ENCODE measurements at places on chromosomes 4 and X.

- DNase-seq: no peak
Observed at GRCh38 chrX:132833373-132833772, 125.1 kb downstream of the HS6ST2 start.

DNA sequence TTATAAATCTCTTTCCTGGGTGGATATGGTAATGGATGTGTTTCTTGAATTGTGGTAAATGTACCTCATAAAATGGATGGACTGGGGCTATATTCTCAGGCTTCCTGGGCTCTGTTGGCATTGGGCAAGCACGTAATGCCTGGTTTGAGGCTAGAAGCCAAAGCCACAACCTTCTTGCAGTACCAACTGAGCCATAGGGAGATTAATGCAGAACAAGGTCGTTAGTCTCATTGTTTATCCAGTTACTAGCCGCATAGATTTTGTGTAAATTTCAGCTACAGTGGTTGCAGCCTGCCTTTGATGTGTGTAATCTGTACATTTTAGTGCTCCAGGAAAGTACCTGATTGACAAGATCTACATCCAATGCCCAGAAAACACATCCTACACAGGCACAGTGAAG is 7.2 kb upstream of the LEF1 start:
- no peak for DNase-seq

- DNase-seq: no peak
Observed at GRCh38 chr4:120005076-120005475, 61.6 kb downstream of the MAD2L1 start.

DNA sequence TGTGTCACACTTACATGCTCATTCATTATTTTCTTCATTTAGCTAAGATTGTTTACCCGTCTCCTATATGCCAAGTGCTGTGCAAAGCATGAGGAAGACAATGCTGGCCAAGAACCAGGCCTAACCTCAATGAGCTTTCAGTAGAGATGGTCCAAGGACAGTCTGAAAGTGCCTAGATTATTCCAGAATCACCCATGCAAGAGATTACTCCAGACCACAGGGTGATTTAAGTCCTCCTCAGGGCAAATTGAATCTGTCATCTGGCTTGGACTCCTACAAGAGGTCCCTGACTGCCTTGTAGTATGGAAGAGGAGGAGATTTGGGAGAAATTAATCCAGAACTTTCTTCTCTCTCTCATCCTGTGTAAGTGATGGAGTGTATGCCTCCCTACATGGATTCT is 99.4 kb upstream of the NDP start:
- DNase-seq: no peak

GRCh38 chr4:165345666-165346417 is 18.4 kb downstream of the MSMO1 start:
- no peak for DNase-seq

- DNase-seq: no peak
Observed at GRCh38 chrX:133544778-133545177, 129.5 kb upstream of the GPC4 start.

DNA sequence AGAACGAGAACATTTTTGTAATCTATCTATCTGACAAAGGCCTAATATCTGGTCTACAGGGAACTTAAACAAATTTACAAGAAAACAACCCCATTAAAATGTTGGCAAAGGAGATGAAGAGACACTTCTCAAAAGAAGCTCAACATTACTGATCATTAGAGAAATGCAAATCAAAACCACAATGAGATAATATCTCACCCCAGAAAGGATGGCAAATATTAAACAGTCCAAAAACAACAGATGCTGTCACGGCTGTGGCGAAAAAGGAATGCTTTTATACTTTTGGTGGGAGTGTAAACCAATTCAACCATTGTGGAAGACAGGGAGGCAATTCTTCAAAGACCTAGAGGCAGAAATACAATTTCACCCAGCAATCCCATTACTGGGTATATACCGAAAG is 2284.8 kb downstream of the ARAP2 start:
- no peak for DNase-seq

DNA sequence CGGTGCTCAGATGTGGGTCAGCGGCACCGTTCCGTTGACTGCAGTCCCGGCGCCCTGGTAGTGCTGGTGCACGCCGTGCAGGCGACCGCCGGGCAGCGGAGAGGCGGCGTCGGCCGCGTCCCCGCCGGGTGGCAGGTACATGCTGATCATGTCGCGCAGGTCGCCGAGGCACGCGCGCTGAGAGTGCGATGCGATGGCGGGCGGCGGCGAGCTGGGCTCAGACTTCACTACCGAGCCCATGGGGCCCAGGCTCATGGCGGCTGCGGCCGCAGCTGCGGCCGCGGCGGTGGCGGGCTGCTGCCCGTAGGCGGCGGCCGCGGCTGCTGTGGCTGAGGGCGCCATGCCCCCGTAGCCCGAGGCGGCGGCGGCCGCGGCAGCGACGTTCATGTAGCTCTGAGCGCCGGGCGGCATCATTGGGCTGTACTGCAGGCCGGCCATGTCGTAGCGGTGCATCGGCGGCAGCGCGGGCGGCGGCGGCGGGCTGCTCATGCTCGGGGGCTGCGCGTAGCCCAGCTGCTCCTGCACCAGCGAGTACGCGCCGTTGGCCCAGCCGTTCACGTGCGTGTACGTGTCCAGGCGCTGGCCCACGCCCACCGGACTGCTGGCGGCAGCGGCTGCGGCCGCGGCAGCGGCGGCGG is 1.0 kb downstream of the SOX3 start:
- no peak for DNase-seq

GRCh38 chr4:3836756-3837601 is 70.8 kb downstream of the ADRA2C start:
- DNase-seq: no peak

DNA sequence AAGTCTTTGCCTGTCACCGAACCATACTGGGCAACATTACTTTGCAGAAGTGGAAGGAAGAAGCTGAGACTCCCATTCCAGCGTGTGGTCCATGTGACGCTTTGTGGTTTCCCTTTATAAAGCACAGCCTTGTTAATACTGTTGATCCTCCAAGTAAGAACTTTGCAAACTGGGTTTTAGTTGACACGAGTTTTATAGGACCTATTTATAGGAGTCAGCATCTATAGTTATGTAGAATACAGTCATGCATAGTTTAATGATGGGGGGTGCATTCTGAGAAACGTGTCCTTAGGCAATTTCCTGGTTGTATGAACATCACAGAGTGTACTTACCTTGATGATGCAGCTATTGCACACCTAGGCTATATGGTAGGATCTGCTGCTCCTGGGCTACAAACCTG is 1879.4 kb upstream of the TENM3 start:
- no peak for DNase-seq

GRCh38 chr4:86977621-86978184 is 42.9 kb downstream of the AFF1 start:
- DNase-seq: no peak

DNA sequence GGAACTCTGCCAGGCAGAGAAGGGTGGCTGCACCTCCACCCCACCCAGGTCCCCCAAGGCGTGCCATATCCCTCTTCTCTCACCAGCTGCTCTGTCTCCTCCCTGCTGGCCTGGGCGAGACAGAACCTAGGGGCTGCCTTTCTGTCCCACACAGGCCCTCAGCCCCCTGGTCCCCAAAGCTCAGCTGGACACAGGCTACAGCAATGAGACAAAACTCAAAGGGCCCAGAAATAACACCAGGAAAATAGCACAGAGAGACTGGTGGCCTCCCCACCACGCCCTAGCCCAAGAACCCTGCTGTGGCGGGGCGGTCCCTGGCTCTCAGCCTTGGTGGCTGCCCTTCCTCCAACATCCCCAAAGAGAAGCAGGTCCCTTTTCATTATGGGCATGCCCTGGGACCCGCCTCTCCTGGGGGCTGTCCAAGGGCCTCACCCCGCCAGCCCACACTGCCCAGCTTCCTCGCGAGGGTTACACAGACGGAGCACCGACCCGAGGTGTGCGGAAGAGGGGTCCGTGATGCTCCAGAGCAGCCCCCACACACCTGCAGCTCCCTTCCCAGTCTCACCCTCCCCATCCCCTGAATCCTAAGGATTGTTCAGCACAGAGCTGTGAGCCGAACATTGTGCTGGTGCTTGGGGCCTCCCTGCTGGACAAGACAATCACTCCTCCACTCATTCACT is 67.7 kb upstream of the HMX1 start:
- no peak for DNase-seq

GRCh38 chr4:168678751-168679366 is 182.0 kb downstream of the PALLD start:
- DNase-seq: no peak

DNA sequence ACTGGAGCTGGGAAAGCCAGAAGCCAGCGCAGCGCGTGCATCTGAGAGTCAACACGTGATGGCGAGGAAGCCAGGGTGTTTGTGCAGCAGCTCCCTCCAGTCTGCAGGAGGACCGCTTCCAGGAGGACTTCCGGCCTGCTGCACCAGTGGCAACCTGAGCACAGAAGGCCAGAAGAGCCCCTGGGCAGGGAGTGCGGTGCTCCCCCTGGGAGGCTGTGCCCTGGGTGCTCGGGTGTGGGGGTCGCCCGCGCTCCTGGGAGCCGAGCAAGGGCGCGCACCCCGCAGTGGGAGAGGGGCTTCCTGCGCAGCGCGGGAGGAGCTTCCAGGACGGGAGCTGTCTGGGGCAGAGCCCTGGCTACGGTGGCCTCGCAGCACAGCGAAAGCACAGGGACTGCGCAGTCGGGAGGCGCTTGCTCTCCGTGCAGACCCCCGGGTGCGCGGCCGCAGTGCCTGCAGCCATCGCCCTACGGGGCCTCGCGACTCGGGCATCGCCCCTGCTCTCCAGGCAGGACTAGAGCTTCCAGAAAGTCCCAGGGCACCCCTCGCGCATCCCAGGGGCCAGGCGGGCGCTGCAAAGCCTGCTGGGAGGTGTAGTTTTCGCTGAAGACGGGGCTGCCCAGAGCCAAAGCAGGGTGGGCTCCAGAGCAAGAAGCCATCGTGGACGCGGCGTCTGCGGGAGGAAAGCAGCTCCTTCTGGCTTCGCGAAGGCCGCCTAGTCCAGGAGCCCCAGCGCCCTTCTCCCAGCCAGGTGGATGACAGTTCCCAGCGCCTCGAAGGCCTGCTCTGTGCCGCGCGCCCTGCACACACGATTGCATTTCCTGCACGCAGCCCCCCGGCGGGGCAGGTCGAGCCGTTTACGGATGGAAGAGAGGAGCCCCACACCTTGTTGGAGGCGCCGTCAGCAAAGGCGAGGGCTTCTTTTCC is 24.1 kb upstream of the WFS1 start:
- DNase-seq: no peak

- no peak for DNase-seq
Observed at GRCh38 chr4:7041801-7042502, 1.2 kb upstream of the TADA2B start.
